ENCODE measurements at places on chromosomes 7 and 10.

GRCh38 chr7:70595755-70596597, 536.0 kb upstream of the GALNT17 start:
- DNase-seq = peak; percentile 9

DNA sequence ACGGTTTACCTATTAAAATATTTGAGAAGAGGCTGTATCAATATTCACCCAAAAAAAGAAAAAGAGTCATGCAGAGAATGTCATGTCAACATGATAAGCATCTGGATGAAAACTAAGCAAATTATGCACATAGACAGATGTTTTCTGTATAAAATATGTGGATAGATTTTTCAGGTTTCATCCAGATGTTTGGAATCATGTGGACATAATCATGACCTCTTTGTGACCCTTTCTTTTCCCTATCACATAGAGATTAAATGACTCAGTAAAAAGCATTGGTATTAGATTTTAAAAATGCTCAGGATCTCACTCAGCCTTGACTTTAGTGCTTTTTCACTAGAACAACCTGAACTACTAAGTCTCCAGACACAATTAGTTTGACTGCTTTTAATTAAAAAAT, 90.0 kb downstream of the FOXP2 start:
- DNase-seq = no peak

- no peak for DNase-seq
Observed at GRCh38 chr10:124874-125273, 10.4 kb upstream of the ZMYND11 start.

GRCh38 chr10:92689663-92690210, at the start of gene HHEX:
Gene HHEX (plus strand): TSS chr10:92689955. CDS start chr10:92689987, 32 bp downstream.
- DNase-seq = peak; percentile 53

DNA sequence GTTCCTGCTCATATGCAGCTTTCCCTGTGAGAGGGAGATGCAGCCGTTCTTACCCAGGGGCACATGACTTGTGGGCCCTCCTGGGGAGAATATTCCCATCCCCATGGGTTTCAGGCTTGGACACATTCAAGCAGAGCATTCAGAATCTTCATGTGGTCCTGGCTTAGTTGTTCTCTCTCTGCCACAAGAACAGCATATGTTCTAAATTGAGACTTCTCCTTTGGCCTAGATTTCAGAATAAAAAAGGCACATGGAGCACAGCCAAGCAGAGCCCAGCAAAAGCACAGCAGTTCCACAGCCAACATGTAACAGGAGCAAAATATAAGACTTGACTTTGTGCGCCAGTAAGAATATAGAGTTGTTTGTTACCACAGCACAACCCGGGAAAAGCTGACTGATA, 306.4 kb upstream of the MYO3A start:
- no peak for DNase-seq

DNA sequence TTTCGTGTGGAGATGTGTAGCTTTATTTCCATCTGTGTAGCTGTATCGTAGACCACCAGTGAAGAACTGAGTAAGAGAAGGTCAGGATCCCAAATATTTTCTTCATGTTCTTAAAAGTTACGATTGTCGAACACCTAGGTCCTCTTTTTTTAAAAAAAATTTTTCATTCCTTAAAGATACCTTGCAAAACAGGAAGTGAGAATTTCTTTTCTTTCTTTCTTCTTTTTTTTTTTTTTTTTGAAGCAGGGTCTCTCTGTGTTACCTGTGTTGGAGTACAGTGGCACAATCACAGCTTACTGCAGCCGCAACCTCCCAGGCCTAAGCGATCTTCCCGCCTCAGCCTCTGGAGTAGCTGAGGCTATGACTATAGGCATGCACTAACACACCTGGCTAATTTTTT, 60.8 kb downstream of the PHTF2 start:
- DNase-seq = no peak

DNA sequence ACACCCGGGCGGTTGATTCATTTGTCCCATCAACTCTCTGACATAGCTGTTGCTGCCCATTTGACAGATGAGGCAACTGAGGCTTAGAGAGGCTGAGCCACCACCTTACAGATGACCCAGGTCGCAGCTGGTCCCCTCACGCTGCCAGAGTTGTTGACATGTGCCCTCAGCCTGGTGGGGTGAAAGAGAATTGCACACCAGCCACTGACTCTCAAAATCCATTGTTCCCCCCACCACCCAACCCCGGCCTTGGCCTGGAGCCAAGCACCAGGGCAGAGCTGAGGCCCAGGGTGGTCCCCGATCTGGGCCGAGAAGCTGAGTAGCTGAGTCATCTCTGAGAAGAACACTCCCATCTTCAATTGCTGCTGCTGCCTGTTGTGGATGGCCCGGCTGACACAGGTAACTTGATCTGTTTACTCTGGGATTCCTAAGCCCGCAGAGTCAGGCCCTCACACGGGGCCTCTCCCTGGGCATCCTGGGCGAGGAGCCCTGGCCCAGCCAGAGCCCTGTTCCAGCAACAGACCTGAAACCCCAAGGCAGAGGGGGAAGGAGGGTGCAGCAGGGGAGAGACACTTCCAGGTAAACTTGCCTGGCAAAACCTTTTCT, 27.5 kb downstream of the PVRIG start:
- peak; percentile 38 for DNase-seq

DNA sequence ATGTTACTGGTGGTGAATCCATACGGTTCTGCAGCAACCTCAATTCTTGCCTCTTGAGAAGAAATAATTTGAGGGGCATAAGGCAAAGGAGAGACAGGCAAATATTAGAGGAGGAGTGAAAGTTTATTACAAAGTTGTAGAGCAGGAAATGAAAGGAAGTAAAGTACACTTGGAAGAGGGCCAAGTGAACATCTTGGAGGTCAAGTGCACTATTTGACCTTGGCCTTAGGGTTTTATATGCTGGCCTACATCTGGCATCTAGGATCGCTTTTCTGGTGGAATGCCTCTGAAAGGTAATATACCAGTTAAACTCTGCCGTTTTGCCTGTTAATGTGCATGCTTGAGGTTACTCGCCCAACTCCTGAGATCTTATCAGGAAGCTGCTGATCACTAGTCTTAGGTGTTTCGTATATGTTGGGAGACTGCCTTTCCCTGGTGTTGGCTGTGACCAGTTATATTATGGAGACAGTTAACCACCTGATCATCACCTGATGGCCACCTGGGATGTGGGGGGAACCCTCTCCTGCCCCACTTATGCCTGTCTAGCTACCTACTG, 66.1 kb upstream of the CYP2C18 start:
- DNase-seq = no peak

DNA sequence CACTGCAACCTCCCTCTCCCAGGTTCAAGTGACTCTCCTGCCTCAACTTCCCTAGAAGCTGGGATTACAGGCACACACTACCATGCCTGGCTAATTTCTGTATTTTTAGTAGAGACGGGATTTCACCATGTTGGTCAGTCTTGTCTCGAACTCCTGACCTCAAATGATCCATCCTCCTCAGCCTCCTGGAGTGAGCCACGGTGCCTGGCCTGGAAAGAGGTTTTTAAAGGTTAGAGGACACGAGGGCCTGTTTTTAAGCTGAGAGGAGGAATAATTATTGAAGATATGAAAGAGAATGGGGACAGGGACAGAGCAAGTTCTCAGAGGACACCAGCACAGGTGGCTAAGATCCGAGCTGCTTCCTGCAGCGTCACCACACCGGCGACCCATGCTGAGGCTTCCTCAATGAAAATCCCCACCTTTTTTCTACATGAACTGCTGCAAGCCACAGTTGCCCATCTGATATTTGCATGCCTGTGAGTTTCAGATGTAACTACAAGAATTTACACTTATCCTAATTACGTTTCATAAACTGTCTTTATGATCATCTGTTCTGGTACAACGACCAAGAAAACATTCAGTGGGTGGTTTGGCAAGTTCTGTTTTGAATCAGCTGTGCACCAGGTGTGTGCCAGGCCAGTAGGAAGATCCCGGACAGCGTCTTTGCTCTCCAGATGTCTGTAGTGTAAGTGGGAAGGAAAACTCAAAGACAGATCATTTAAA, 76.0 kb downstream of the HIP1 start:
- no peak for DNase-seq

- no peak for DNase-seq
Observed at GRCh38 chr10:1375346-1376170, 319.4 kb downstream of the WDR37 start.

GRCh38 chr10:76311752-76312636, 880.6 kb downstream of the LRMDA start:
- no peak for DNase-seq

DNA sequence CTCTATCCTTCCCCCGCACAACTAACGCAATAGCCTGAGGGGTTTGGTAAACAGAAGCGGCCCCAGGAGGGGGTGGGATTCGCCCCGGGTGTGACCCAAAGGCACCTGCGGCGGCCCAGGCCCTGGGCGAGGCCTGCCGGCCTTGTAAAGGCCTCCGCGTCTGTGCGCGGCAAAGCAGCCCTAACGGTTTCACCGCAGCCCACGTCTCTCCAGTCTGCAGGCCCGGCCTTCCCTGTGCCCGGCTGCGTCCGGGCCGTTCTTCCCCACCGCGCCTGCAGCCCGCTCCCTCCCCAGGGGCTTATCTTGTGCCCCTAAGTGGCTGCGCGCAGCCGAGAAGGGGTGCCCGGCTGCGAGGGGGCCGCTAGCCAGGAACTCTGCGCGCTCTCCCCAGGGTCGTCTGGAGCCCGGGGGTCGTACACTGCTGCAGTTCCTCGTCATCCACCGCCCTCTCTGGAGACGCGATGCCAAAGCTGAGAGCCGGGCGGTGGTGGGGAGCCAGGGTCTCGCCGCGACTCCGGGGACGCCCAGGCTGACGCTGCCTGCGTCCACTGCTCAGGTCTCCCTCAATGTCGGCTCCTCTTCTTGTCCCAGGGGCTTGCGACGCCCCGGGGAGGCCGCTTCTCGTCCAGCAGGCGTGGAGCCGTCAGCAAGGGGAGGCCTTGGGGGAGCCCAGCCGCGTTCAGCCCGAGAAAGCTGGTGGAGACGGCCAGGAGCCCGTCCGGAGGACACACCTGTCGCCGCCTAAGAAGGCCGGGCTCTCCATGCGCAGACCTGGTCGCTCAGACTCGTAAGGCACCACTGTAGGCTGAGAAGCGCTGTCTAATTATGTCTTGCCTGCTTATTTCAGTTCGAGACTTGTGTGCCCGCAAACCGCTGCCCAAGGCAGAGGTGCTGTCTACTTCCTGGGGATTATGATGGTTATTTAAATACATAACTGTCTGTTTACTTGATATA, 132.3 kb downstream of the SPAG6 start:
- DNase-seq = no peak

- no peak for DNase-seq
Observed at GRCh38 chr10:86410542-86411124, 44.0 kb upstream of the GRID1 start.

- DNase-seq = no peak
Observed at GRCh38 chr10:49293208-49293603, 5.8 kb upstream of the C10orf71 start.

DNA sequence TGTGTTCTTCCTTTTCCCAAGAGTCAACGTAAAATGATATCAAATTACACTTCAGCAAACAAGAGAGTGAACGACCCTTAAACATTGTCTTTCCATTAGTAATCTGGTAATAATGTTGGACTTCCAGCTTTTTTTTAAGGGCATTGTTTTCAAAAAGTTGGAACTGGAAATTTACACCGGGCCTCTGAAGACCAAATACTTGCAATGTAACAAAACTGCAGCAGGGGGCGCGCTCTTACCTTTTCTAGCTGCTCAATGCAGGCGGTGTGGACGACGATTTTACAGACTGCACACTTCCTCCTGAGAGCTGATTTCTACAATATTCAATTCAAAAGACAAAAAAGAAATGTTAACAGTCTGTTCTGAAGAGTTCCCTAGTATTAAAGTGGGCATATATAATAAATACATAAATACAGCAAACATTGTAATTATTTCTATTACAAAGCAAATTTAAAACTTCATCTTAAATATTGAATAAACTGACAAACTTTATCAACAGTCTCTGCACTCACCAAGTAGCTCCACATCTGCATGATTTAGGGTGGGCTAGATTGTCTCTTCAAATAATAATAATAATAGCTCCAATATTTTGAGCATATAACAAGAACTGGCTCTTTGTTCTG, 190.4 kb downstream of the DGKI start:
- peak; percentile 78 for DNase-seq

GRCh38 chr10:28495084-28495483, 37.8 kb upstream of the WAC start:
- DNase-seq = no peak

DNA sequence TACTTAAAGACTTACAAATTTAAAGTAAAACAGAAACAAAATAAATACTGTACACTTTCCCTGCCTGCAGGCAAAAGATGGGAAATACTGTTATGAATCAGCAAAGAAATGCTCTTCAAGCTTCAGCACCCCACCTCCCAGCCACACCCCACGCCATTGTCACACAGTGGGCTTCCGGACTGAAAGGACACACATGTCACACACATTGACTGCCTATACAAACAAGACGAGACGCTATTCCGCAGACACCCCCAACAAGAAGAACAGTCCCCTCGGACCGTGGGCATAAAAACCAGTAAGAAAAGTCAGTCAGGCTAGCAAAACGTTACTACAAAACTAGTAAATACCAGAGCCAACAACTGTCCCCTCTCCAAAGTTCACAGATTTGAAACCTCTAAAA, 22.2 kb upstream of the PARP12 start:
- peak; percentile 36 for DNase-seq

DNA sequence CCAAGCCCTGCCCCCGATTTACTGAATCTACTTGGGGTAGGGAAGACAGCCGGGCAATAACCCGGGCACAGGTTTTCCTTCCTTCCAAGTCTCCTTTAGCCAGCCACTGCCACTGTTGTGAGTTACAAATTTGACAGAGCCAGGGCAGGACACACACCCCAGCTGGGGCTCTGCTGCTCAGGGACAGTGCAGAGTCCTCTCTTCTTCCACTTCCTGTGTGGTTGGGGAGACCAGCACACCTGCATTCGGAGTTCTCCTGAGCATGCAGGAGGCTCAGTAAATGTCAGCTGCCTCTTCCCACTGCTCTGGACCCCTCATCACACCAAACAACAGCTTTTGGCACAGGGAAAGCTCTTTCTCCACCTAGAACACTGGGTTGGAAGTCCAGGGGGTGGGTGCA, 21.3 kb downstream of the CHST15 start:
- DNase-seq = no peak

GRCh38 chr10:29646960-29647461, 12.2 kb upstream of the SVIL start:
- no peak for DNase-seq

DNA sequence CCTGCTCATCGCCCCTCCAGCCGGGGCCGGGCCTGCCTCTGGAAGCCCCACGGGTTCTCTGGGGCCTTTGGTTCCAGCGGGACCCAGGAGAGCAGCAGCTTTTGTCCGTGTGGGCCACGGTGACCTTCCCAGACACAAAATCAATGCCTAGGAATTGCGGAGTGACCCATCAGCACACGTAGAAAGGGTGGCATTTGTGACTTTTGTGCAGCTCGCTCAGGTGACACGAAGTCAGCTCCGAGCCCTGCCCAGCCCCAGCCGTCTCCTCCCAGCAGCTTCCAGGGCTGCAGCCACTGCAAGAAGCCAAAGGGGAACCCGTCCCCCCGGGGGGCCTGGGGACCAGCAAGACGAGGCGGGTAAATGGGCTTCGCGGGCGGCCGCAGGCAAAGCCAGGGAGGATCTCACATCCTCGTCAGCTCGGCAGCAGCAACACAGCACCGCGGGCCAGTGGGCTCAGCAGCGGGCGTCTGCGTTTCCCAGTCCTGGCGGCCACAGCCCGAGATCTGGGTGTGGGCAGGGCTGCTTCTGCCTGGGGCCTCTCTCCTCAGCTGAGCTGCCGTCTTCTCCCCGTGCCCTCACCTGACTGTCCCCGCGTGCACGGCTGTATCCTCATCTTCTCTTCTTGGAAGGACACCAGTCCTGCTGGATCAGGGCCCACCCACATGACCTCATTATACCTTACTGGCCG, 88.5 kb downstream of the PAXIP1 start:
- DNase-seq = no peak

- DNase-seq = no peak
Observed at GRCh38 chr10:36533861-36534260, 591.5 kb upstream of the ANKRD30A start.

GRCh38 chr10:23158370-23158769, 33.7 kb upstream of the PTF1A start:
- peak; percentile 38 for DNase-seq
